ENCODE measurements at places on chromosomes 1 and 21.
A peak's percentile ranks its signal among the peaks of the same experiment; 100 is the strongest.

DNA sequence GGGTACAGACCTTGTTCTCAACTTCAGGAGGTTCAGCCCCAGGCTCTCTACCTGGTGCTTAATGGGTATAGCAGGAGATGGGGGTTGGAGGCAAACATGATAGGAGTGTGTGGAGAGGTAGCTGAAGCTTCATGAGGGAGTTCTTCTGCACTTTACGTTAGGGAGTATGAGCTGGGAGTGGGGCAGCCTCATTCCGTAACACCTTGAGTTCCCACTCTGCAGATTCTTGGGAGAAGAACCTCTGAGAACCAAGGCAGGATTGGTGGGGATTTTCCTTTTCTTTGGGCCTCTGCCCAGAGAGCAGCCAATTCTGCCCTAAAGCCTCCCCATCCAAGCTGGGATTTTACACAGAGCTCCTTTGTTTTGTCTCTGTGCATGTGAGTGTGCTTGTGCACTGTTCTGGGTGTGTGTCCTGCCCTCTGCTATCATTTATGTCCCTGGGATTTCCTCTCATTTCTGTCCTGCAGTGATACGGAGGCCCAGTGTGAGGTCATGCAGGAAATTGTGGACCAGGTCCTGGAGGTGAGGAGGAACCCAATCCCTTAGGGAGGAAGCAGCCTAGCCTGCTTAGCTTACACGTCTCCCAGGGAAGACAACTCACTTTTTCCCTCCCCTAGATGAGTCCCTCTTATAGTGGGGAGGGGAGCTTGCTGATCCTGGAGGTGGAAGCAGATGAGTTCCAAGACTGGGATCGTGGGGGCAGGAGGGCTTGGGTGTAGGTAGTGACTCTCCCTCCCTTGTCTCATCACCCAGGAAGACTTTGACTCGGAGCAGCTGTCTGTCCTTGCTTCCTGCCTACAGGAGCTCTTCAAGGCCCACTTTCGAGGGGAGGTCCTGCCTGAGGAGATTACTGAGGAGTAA lies 11.6 kb upstream of the SLC27A3 start:
- no peak for DNase-seq

GRCh38 chr1:152946651-152947256 lies at the start of gene SPRR5:
TSS of gene SPRR5 (plus strand) at chr1:152947206. CDS start at chr1:152948555, 1,349 bp downstream.
- DNase-seq: no peak

GRCh38 chr21:45822429-45823099 lies 159.0 kb upstream of the COL6A1 start:
- no peak for DNase-seq

DNA sequence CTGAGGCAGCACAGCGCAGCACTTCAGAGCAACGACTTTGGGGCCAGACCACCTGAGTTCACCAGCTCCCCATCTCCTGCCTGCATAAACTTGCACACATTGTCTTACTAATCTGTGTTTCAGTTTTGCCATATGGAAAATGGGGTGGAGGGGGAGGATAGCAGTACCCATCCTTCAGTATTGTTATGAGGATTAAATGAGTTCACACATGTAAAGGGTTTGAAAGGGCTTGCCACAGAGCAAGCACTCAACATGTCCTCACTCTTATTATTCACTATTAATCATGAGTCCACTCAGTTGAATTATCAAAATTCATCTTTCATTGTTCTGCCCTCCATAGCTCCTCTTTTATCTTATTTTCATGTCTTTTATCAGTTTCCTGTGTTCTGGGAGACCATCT lies 40.1 kb upstream of the BMP8B start:
- no peak for DNase-seq

DNA sequence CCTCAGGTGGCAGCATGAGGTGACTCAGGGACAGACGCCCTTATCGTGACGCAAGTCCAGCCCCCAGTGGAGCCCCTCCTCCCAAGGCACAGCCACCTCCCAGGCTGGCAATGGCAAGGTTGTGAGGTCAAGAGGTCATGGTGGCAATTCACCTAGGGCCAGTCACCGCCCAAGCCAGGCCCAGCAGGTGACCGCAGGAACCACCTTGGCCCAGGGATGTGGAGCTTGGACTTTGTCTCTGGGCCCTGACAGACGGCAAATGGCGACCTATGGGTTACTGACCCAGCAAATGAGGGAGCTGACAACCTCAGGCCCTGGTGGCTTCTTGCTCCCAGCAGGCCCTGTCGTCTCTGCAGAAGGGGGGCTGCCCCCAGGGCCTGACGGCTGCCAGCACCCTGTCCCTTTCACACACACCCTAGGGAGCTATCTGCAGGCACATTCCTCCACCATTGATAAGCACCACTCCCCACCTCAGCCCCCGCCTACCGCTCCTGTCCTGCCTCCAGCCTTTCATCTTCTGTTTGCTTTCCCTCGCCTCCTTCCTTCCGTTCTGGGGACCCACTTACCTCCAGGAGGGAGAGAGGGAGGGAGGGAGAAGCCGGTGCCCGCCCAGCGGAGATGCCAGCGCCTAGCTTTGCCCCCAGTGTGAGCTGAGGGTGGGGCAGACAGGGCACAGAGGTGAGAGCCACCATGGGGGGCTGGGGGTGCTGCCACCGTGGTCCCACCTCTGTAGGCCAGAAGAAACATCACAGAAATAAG lies 12.1 kb downstream of the EPHA2 start:
- DNase-seq: no peak

- DNase-seq: no peak
These were observed 22.4 kb upstream of the BCAR3 start for GRCh38 chr1:93704052-93704451.

- DNase-seq: no peak
These were observed 2.2 kb upstream of the RHEX start for GRCh38 chr1:206050655-206051235.

DNA sequence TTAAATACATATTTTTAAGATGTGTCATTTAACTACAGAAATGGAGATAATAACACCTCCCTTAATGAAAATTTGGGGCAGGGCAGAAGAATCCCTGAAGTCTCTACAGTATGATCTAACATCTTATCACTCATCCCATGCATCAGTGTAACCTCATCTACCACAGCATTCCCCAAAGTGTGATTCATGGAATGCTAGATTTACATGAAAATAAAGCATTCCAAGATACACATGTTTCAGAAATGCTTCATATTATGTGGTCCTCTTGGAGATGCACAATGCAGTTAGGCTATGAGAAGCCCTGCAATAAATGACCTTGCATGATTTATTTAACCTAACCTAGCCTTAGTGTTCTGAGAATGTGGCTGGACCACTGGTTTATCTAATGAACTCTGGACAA lies 166.9 kb upstream of the SYT6 start:
- DNase-seq: no peak

- DNase-seq: no peak
These were observed 31.3 kb downstream of the STUM start for GRCh38 chr1:226579781-226580323.

DNA sequence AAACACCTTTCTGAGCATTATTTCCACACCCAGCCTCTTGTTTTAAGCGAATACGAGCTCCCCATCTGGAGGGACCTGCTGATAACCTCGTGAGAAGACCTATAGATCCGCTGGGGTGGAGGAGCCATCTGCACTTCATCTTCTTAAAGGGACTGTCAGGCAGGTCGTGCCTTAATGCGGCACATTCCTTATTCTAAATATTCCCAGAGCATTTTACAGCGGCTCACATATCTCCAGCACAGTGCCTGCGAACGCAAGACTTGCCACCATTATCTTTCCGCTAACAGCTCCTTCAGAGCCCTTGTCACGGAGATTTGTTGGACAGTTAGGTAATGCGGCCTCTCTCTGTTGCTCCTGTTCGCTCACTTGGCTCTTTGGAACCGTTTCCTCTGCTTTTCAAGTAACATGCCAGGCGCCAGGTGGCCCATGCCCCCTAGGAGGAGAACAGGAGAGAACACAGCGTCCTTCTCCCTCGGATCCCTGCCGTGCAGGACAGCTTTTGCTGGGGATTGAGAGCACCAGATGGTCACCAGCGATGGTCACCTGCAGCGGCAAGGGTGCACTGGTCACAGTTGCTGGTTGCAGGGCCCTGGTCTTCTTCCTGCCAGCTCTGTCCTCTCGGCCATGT lies 162.4 kb downstream of the PGBD5 start:
- DNase-seq: no peak

DNA sequence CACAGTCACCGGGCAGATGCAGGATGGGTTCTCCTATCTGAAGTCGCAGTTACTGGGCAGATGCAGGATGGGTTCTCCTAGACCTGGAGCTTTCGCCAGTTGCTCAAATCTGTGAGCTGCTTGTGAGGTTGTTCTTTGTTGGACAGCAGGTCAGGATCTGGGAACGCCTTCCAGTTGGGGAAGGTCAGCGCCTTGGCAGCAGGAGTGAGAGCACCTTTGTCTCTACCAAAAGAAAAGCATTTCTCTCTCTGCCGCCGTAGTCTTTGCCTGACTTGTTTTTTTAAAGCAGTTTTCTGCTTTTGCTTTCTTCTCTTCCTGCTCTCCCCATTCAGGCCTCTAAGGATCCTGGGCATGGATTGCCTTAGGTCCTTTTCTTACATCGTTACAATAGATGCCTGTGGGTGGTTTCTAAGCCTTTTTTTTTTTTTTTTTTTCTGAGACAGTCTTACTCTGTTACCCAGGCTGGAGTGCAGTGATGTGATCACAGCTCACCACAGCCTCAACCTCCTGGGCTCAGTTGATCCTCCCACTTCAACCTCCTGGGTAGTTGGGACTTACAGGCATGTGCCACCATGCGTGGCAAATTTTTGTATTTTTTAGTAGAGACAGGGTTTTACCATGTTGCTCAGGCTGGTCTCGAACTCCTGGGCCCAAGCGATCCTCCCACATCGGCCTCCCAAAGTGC lies 15.7 kb downstream of the PEX14 start:
- DNase-seq: no peak

DNA sequence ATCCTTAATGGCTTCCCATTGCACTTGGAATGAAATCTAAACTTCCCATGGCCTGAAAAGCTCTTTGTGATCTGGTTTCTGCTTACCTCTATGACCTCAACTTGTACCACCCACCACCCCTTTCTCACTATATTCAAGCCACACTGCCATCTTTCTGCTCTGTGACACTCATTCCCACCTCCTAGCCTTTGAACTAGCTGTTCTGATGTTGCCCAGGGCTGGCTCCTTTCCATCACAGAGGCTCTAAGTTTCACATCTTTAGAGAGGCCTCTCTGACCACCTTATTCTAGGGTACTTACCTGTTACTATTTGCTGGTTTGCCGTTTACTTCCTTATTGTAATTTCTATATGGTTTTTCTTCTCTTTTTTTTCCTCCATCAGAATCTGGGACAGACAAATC lies 4.2 kb downstream of the MPZL1 start:
- no peak for DNase-seq

DNA sequence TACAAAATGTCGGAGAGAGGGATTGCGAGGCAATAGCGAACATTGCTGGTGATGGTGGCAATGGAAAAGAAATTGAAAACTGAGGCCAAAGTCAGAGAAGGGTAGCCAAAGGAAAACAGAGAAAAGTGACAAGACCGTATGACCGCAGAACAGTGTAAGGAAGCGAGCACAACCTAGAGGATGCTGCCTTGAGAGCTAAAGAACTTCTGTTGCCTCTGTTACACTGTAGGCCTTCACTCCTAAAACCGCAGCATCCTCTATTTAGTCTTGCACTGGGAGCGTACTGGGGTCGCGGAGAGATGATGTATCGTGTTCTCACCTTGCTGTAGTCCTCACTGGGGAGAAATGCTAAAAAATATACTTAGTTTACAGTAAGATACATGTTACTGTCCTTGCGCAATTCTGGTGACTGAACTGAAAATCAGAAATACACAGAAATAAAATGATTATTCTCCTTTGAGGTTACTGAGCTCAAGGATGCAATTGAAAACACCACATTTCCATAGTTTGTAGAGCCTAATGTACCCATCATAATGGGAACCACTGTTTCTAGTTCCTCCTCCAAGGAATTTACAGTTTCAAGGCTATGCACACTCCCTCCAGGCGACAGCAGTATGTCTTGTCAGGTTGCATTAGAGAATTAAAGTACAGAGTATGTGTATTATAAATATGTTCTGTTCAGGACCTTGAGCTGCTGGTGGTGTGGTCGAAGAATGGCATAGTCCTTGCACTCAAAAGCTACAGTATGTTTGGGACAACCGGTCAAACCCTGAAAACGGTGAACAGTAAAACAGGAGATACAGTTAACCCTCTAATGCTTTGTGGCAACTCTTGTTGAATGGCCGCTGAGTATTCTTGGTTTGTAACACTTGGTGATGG lies 1.3 kb downstream of the NEK7 start:
- DNase-seq: no peak

- no peak for DNase-seq
These were observed 22.6 kb upstream of the ADARB1 start for GRCh38 chr21:45051580-45052434.

GRCh38 chr1:32487182-32487581 lies 22.3 kb downstream of the ZBTB8B start:
- no peak for DNase-seq

DNA sequence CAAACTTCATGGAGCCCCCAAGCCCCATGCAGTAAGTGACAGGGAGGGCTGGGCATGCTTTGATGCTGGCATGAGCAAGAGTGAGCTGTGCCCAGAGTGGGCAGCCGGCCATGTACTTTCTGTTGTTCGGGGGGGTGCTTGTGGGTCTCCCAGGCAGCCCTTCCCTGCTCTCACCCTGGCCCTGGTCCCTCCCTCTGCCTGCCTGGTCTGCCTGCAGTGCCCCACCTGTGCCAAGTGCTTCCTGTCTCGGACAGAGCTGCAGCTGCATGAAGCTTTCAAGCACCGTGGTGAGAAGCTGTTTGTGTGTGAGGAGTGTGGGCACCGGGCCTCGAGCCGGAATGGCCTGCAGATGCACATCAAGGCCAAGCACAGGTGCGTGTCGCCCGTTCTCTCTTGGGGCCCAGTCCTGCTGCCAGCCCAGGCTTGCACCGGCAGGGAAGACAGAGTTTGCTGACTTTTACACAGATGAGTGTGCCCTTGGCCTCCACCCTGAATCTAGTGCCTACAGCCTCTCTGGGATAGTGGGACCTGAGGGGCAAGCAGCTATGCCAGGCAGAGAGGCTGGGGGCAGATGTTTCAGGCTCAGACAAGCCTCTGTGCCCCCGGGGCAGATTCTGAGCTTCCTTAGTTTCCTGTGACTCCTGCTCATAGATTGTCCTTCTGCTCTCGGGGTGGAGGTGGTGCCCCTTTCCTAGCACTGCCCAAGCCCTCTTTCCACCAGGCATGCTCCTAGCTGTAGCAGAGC lies 7.6 kb downstream of the ZBTB48 start:
- peak; percentile 59 for DNase-seq

DNA sequence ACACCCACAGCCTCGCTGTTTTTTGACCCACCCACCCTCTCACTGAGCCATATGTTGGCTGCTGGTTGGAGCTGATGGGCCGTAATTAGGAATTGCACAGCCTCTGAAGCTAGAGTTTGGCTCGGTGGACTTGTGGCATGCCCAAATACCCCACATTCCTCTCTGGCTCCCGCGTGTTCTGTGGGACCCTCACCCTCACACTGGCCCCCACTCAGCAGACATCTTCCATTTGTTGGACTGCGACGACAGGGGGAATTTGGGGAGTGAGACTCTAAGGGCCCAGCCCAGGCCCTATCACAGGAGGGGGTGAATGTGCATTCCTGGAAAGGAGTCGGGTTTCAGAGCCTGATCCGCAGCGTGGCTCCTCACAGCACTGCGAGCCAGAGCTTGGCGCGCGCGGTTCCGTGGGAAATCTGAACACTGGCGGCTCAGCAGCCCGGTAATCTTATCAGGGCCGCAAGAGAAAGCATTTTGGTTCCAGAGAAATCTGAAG lies 5.2 kb downstream of the RCSD1 start:
- peak; percentile 56 for DNase-seq
